ENCODE measurements at places on chromosomes 3 and 15. TPM values are rescaled to one million over a fixed set of nuclear protein-coding genes. Genes with fewer than 3 reads are reported as not detected.

Gene GABRA5
- 4.9 TPM for total RNA-seq

Gene C3orf52
- total RNA-seq: 11.1 TPM

Gene ADAMTS7
- total RNA-seq: 25.0 TPM

Gene RARB
- 0.22 TPM for total RNA-seq

Gene LMAN1L
- not detected for total RNA-seq

Gene DLG1
- total RNA-seq: 84.1 TPM

Gene TLR9
- not detected for total RNA-seq

Gene KCNMB3
- 1.9 TPM for total RNA-seq

Gene ZNF660
- total RNA-seq: 16.4 TPM

Gene NRG4
- not detected for total RNA-seq

Gene EXD1
- total RNA-seq: not detected

Gene ADIPOQ
- not detected for total RNA-seq

Gene SHISA5
- total RNA-seq: 174 TPM

Gene CHL1
- 0.04 TPM for total RNA-seq

Gene RPS17
- 2,660 TPM for total RNA-seq

Gene GRAMD1C
- total RNA-seq: 1.8 TPM

Gene SLC35A5
- total RNA-seq: 40.0 TPM

Gene ATP2B2
- total RNA-seq: 0.33 TPM

Gene UPK1B
- total RNA-seq: 0.33 TPM

Gene DAZL
- 21.7 TPM for total RNA-seq

Gene PLA2G4E
- not detected for total RNA-seq
